ENCODE measurements at places on chromosomes 5 and 9.

GRCh38 chr5:173204185-173204979, 30.6 kb downstream of the NKX2-5 start:
- peak; percentile 15 for DNase-seq

- no peak for DNase-seq
These were observed 247.5 kb downstream of the GABRB2 start for GRCh38 chr5:161299053-161299452.

DNA sequence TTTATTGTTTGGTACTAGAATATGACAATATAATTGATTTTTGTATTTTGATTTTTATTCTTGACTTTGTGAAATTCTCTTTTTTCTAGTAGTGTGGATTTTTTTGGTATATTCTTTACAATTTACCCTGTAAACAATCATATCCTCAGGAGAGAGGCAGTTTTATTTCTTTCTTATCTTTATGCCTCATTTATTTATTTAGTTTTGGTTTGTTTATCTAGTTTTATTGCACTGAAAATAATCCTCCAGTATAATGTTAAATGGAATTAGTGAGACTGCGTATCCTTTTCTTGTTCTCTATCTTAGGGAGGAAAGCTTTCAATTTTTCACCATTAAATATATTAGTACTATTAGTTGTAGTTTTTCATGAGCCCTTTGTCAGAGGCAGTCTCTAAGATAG, 109.4 kb downstream of the MACROH2A1 start:
- DNase-seq, result no peak

GRCh38 chr5:168802337-168802736, 223.2 kb upstream of the PANK3 start:
- no peak for DNase-seq

DNA sequence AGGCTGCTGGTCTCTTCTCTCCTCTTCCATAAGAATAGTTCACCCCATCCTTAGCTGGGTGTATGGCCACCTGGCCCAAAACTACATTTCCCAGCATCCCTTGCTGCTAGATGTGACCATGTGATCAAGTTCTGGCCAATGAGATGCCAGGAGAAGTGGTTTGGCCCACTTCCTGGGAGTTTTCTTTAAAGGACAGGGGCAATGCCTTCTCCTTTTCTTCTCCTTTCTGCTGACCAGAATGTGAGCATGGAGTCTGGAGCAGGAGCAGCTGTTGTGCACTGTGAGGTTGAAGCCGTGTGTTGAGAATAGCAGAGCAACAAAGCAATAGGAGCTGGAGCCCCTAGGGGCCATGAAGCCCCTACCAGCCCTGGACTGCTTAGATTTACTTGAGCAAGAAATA, 36.8 kb downstream of the C9orf50 start:
- peak; percentile 66 for DNase-seq

DNA sequence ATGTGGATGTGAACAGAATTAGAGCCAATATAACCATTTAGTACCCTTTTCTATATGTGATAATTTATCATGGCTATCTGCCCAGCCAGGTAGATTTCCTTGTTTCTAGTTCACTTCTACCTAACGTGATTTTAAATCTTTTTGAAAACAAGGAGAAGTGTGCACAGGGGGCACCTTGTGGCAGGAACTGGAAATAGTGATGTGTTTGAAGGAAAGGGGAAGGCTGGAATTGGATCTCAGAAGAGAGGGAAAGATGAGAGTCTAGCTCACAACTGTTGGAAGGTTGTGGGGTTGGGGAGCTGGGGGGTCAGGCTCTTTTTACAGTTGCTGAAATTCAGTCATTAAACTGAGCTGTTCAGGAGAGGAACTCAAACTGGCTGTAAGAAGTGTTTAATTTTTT, 219.5 kb downstream of the KCTD16 start:
- peak; percentile 13 for DNase-seq

- DNase-seq, result no peak
These were observed 450.0 kb downstream of the CCDC171 start for GRCh38 chr9:16002816-16003215.

GRCh38 chr9:37151812-37152211, 31.4 kb downstream of the ZCCHC7 start:
- DNase-seq, result no peak

GRCh38 chr9:127767909-127768331, 10.5 kb downstream of the SH2D3C start:
- no peak for DNase-seq

DNA sequence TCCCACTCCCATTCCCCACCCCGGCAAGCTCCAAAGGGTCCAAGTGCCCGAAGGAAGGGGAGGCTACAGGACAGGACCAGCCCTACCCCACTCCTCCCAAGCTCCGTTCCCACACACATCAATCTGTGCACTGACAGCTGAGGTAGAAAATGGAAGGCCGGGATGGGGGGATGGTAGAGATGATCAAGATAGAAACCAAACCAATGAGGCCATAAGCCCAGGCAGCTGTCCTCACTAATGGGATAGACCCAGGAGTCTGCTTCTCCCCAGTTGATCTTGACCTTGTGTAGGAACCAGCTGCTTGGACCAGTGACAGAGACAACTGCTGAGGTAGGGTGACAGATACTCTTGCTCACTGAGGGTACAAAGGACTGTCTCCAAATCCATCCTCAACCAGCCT, 38.6 kb downstream of the B4GALT1 start:
- peak; percentile 97 for DNase-seq

DNA sequence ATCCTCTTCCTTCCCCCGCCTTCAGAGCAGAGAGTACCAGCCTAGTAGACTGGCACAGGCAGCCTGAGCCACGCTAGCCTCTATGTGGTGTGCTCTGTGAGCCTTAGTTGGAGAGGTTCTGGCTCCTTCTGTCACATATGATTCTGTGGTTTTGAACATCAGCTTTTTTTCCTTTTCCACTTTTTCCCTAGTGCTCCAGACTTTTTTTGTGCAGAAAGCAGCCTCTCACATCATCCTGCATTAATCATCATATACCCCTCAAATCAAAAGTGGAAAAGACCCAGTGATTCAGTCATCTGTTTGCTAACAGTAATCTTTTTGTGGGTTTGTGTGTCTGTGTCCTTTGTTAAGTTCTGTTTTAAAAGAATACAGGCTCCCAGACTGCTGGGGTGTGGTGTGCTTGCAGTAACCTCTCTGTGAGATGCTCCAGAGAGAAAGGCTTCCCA, 663.9 kb upstream of the RGMB start:
- DNase-seq, result peak; percentile 68

DNA sequence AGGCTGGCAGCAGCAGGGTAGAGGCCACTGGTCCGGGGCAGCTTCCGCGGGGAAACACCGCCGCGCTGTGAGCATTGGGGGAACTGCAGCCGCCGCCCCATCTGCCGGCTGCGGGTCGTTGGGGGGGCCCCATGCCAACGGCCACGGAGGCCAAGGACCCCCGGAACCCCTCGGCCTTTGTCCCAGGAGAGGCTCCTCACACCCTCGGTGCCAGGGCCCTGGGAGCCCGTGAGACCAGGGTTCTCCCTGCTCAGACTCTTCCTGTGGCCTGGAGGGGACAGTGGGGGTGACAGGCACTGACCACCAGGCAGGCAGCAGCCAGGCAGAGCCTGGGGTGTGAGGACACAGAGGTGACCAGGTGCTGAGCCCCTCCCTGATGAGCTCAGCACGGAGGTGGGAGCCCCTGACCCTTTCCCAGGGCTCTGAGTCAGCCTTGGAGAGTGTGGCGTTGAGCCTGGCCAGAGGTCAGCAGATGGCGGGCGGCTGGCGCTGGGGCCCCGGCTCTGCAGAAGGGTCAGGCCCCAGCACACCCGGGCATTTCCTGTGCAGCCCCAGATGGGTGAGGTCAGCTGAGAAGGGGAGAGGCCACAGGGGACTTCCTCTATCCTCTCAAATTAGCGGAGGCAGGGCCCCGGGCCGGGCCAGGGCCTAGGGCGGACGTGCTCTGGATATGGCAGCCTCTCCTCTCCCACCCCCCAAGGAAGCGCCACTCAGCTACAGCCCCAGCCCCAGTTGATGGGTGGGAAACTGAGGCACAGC, 17.9 kb upstream of the EGFL7 start:
- peak; percentile 36 for DNase-seq

DNA sequence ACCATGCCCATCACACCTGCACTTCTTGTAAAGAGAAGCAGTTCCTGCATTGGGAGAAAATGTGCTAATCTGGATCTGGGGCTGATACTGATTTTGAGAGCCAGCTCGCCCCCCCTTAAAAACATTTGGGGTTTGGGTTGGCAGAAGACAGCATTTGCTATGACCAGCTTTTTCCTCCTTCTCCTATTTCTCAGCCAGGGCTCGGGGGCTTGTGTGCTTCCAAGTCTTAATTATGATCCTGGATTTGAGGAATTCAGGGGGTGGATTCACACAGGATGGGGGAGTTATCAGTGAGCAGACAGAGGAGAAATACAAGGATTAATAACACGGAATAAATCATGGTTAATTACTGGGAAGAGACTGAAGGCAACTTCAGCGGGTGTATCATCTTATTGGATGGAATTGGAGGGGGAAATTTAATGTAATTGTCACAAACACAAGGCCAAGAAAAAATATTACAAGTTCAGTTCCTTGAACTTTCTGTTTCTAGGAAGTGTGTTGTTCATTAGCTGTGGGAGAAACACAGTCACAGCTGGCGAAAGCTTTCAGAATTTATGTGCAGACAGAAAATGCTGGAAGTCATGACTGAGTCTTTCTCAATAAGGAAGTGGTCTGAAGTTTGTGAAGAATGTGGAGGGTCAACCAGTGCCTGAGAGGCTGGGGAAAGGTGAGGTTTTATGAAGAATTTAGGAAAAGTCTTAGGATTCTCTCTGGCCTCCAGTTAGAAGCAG, 15.3 kb downstream of the C9orf152 start:
- DNase-seq, result peak; percentile 62

GRCh38 chr9:81609782-81610739, 79.3 kb downstream of the TLE1 start:
- DNase-seq, result peak; percentile 91

DNA sequence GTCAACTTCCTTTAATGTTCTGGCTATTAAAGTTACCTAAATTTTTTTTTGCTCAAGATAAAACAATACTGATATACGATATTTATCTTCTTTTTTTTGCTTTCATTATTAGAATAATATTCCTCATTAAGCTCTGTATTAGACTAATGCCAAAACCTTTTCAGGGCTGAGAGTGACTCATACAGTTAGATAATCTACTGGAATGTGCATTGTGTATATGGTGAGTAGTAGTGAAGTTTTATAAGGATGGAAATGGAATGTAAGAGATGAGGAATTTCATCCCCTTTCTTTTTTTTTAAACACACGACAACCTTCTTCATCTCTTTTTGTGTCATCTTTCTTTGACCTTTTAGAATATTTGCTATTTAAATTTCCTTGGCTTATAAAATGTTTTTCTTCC, 268.6 kb downstream of the ISL1 start:
- no peak for DNase-seq

- DNase-seq, result no peak
These were observed 8.5 kb downstream of the PCDH12 start for GRCh38 chr5:141949511-141949910.

- no peak for DNase-seq
These were observed 388.7 kb downstream of the PRELID2 start for GRCh38 chr5:145446412-145446811.

DNA sequence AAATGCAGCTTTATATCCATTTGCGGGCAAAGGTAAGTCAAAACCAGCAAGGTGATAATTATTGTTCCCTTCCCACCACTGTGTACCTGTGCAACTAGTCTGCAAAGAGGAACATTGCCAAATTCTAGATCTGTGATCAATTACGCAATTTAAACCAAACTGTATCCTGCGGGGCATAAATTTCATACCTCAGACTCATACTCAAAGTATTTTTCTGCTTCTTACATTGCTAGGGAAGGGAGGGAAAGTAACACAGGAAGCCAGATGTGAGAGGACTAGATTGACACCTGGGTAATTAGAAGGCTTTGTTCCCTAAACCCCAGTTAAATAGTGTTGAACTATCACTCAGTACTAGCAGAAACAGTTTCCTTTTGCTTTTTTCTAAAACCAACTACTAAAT, 240.2 kb upstream of the ZNF608 start:
- no peak for DNase-seq

- DNase-seq, result no peak
These were observed 214.4 kb upstream of the ELL2 start for GRCh38 chr5:96176022-96176421.

GRCh38 chr9:95724253-95724991, 151.1 kb upstream of the ERCC6L2 start:
- no peak for DNase-seq

DNA sequence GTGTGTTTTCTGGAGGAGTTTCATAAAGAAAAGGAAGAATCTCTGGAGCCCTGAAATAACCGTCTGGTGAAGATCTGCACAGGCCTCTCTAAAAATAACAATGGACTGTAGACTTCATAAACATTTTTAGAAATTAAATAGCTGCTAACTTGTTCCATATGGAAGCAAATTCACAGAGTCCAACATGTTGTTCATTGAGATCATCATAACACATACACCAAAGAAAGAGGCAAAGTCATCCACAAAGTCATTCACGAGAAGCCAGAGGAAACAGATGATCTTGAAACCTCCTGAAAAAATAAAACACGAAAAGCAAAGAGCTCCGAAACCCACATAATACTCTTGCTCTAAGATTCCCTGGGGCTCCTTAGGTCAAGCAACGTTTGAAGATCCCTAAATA, 347.8 kb downstream of the EFNA5 start:
- no peak for DNase-seq

DNA sequence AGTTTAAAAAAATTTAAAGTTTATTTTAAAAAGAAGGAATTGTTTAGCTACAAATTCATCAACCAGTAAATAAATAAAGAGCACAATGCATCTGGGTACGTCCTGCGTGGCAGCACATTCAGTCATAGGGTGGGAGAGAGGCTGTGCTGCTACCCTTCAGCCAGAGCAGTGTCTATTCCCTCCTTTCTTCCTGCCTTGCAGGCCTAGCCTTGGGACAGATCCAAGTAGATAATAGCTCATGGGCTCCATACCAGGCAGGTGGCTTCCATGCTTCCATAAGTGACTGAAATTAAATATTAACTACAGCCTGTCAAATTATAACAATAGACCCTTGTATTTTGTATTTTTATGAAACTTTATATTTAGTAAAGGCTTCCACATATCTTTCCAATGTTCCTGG, 408.3 kb upstream of the RGMB start:
- peak; percentile 22 for DNase-seq

GRCh38 chr9:85302938-85303756, 438.6 kb downstream of the AGTPBP1 start:
- DNase-seq, result no peak

DNA sequence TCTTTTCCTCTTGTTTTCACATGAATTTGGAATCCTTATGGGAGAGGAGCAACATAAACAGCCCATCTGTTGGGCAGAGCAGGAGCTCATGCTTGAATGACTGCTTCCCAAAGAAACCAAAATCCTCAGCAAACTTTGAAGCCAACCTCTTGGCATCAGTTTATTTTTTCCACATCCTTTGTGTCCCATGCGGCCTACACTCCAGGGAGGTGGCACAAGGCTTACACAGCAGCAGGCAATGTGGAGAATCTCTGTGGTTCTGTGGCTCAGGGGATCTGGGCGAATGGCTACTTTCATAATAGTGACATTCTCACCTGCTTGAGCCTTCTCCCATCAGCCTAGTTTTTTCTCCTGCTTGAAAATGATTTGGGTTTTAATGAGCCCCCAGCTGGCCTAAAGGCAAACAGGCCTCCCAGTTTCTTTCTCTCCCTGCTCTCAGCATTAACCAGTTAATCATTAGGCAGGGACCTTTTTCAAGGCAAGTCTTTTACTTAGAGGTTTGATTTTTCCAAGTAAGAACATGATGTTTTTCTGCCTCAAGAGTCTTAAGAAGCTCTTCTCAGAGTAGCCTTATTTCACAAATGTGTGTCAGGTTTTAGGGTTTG, 370.3 kb downstream of the ARHGEF28 start:
- peak; percentile 90 for DNase-seq

GRCh38 chr5:149597618-149598017, 16.3 kb downstream of the ARHGEF37 start:
- DNase-seq, result no peak

- DNase-seq, result peak; percentile 92
These were observed 149.2 kb upstream of the NR3C1 start for GRCh38 chr5:143552680-143553079.
